ENCODE measurements at places on chromosomes 5 and 9. TPM values are rescaled to one million over a fixed set of nuclear protein-coding genes. Genes with fewer than 3 reads are reported as not detected.

Gene ST8SIA4
- total RNA-seq, result 8.4 TPM

Gene ZDHHC11
- total RNA-seq, result 32.4 TPM

Gene MTMR12
- total RNA-seq, result 47.4 TPM

Gene IFNB1
- not detected for total RNA-seq

DNA sequence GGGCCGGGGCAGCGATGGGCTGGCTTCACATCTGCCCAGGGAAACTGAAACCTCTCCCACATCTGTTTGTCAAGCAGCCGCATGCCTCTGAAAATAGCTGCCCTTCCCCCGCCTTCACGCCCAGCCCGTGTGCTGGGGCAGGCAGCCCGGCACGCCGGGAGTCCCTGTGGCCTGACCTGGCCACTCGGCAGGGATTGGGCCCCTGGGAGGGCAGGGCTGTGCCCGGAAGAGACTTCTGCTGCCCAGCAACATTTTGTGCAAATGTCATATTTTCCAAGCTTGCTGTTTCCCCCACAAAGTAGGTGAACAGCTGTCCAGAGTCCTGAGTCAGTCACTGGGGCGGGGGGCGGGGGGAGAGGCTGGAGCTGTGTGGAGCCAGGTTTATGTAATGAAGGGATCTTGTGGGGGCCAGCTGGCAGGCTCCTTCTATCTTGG lies 8.2 kb downstream of the COL27A1 start:
- peak; percentile 66 for DNase-seq

DNA sequence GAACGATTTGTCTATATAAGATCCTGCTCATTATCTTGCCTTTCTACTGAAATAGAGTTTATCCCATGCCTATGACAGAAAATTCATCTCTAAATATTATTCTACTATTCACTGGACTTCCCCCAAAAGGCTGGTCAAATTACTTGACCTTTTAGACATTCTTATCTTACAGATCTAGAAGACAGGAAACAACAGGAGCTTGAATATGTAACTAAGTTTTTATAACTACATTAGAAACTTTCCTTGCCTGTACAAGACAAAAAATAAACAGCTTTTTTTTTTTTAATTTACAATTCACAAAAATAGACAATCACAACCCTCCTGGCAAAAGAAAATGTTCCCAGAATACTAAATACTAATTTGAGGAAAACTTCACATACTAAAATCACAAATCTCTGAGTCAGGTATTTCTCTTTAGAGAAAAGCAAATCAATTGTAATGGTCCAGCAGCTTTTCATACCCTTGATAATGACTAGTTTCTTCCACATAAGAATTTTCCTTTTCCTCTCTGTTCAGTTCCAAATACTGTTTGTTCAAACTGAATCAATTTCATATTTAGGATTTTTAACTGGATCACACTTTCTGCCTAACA lies 68.6 kb downstream of the MLLT3 start:
- no peak for DNase-seq

DNA sequence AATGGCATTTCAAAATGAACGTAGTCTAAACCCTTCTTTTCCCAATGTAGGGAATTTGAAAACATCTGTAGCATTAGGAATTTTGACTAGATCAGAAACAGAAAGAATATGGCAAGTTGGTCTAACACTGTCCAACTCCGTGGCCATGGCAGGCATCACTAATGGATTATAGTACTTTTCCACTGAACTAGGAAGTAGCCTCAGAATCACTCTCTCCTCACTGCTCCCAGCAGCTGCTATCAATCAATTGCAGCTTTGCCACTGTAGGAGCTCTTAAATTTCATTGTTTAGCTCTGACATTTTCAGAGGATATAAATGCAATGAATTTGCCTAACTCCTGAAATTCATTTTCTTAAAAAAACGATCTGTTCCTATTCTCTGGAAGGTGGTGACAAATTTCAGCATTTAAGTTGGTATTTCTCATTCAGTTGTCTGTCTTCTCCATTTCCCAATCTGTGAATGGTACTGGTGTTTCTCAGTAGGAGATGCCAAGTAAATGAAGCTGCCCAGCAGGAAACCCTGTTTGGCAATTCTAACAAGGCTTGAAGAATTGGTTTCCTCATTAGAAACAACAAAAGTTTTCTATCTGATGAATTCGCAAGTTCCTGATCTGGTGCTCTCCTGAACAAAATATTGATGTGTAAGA lies 64.7 kb downstream of the TLR4 start:
- no peak for DNase-seq

DNA sequence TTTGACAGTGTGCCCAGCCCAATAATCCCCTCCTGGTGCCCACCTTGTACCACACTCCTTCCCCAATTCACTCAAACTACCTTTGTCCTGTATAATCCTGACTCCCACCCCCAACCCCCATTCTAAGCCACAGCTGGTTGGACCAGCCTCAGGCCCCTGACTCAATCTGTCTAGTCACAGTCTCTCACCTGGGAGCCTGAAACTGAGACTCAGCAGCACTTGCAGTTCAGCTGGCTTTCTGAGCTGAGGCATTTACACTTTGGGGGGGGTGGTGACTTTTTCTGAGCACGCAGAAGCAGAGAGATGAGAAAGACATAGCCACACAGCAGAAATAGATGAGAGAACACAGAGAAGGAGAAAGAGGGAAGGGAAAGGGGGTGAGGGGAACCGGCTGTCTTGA lies 247.3 kb downstream of the MAN2A1 start:
- DNase-seq, result no peak

DNA sequence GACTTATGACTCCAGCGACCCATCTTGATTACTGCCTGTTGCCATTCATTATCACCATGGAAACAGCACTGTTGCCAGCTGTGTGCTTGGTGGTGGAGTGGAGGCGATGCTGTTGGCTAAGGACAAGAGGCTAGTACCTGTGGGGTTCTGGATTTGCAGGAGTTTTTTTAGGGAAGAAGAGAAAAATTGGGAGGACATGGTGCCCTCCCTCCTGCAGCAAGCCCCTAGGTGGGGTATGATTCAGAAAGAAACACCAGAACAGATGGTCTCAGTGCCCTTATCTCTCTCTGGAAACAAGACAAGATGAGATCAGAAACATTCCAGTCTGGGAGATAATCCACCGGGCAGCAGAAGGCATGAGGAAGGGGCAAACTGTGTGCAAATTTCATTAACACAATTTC lies 87.8 kb upstream of the TLR4 start:
- DNase-seq, result no peak

- DNase-seq, result no peak
Measured at GRCh38 chr5:84821924-84822323, 437.2 kb upstream of the EDIL3 start.

DNA sequence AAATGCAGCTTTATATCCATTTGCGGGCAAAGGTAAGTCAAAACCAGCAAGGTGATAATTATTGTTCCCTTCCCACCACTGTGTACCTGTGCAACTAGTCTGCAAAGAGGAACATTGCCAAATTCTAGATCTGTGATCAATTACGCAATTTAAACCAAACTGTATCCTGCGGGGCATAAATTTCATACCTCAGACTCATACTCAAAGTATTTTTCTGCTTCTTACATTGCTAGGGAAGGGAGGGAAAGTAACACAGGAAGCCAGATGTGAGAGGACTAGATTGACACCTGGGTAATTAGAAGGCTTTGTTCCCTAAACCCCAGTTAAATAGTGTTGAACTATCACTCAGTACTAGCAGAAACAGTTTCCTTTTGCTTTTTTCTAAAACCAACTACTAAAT lies 240.2 kb upstream of the ZNF608 start:
- DNase-seq, result no peak

- no peak for DNase-seq
Measured at GRCh38 chr5:92504346-92504745, 1076.7 kb downstream of the NR2F1-AS1 start.

DNA sequence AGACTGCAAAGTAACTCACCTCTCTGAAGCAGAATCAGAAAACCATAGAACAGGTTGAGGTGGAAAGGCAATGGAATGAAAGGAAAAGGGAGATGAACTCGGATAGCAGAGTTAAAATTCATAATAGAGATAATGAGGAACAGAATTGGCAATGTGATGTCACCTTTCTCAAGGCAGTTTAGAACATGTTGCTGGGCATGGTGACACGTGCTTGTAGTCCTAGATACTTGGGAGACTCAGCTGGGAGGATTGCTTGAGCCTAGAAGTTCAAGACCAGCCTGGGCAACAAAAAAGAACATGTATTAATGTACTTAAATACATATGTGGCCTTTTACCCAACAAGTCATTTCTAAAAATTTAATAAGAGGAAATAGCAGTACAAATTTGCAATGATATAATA lies 81.6 kb upstream of the MIER3 start:
- no peak for DNase-seq

DNA sequence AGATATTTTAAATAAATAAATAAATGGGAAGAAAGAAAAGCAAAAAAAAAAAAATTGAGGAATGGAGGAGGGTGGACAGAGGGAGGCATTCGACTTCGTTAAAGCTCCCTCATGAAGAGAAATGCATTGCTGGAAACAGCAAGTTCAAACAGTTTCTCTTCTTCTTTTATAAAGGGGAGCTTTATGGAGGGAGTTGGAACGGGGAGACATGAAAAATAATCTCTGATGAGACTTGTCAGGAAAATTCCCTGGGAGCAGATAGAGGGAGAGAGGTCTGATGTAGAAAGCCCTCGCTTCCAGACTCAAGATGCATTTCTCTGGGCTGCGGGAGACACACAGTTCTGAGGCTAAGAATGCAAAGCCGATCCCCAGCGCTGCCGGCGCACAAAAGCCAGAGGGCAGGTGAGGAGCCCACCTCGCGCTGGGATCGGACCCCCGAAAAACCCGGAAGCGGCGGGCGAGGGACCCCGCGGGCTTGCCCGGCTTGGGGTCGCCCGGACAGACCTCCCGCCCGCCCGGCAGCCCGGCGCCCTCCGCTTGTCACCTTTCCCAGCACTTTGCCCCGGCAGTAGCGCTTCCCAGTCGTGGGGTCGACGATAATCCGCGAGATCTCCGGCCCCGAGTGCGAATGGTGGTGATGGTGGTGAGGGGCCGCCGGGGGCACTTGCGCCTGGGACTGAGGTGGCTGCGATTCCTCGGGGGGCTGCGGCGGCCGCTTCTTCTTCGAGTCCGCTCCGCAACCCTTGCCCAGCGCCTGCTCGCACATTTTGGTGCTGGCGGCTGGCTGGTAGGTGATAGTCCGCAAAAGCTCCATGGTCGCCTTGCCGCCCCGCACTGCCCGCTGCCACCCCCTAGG lies 512 bp downstream of the PLK2 start:
- peak; percentile 32 for DNase-seq

DNA sequence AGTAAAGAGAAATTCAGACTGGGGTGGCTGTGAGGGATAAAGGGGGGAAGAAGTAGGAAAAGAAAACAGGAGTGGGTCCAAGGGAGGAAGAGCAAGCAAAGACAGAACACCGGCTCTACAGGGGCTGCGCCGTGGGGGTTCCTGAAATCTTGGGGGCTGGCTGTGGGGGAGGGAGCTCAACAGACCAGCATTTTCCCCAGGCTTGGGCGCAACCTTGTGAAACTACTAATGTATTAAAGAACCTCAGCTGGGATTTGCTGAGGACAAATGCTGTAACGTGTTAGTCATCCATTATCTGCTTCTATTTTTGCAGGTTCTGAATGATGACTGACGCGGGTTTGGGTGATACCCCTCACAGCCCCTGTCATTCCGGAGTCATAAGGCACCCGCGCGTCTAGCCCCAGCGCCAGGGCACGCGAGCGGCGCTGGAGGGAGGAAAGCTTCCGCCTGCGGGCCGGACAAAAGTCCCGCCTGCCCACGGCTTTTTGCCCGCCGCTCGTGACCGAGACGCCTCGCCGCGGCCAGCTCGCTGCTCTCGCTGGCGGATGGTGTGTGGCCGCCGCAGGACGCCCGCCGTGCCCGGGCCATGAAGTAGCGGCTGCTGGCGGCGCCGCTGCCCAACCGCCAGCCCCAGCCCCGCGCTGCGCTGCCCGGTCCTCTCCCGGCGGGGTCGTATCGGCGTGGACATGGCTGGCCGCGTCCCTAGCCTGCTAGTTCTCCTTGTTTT lies 110.6 kb downstream of the PAM start:
- DNase-seq, result peak; percentile 93

DNA sequence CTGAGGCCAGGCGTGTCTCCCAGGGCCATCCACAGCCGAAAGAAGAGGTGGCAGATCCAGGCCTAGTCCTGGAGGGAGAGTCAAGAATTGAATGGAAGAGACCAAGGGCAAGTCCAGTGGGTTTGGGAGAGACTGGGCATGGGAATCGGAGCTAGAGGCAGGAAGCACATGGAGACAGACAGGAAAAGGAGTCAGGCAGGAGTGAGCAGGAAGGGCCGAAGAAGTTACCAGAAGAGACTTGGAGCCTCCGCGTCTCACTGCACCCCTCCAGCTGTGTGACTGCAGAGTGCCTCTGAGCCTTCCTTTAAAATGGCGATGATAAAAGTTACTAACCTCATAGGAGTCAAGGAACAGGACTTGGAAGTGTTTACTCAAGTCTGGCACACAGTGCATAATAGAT lies 64.4 kb upstream of the ANGPTL2 start:
- DNase-seq, result no peak

DNA sequence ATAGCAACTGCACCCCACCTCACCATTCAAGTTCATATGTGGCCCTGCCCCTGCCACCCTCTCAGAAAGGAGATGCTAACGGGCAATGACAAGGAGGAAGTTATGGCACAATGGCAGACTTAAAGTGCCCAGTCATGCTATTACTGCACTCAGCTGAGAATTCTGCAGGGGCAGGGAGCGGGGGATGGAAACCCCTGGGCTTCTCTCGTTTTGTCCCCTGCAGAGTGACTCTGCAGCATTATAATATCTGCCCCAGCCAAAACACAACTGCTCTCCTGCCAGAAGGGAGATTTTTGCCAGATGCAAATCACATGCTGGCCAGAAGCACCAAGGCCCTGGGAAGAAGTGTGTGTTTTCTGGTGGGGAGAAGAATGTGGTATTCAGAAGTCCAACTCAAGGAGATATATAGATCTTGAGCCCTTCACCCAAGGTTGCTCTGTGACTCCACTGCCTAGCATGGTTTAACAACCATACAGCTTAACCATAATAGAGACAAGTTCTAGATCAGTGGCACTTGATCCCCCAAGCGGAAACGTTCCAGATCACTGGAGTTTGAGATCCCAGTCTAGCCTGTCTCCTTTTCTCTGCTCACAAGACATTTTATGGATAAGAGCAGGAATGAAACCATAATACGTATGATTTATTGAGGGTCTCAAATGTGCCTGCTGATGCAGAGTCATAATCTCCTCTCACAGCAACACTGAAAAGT lies 207.0 kb upstream of the MAP3K1 start:
- DNase-seq, result no peak

- DNase-seq, result no peak
Measured at GRCh38 chr5:142600611-142601358, 85.1 kb downstream of the FGF1 start.

DNA sequence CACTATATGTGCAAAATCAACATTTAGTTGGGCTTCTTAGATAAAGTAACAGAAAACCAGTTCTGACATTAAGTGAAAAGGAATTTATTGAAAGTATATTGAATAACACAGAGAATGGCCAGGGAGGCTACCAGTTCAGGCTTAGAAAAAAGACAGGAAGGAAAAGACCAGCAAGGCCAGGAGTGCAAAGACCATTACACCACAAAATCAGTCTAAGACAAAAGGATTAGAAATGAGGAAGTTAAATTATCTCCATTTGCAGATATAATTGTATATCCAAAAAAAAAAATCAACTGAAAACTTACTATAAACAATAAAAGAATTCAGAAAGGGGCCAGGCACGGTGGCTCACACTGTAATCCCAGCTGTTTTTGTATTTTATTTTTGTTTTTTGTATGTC lies 4.8 kb upstream of the TEX10 start:
- no peak for DNase-seq

All from upper lobe of left lung (tissue), 6 donors.